ENCODE measurements at places on chromosomes 5 and 9. TPM values are rescaled to one million over a fixed set of nuclear protein-coding genes. Genes with fewer than 3 reads are reported as not detected.
A peak's percentile ranks its signal among the peaks of the same experiment; 100 is the strongest.

GRCh38 chr9:99127356-99128132 is 22.6 kb downstream of the TGFBR1 start:
- peak; percentile 32 for DNase-seq

DNA sequence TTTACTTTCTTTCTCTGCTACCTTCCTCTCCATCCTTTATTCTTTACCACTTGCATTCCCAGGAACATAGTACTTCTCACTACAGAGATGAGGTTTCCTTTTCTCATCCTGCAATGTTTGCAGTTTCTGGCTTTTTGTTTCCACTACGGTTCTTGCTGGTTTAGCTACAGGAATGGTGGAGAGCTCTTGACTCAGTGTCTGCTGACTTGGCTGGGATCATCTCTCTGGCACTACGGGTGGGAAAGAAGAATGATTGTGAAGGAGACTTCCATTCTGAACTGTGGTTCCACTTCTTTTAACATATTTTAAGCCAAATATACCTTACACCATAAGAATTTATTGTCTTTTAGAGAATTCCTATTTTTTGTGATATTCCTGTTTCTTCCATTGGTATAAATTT is 65.1 kb downstream of the NREP start:
- no peak for DNase-seq

GRCh38 chr9:72972636-72973035 is 19.8 kb upstream of the ALDH1A1 start:
- DNase-seq = no peak

DNA sequence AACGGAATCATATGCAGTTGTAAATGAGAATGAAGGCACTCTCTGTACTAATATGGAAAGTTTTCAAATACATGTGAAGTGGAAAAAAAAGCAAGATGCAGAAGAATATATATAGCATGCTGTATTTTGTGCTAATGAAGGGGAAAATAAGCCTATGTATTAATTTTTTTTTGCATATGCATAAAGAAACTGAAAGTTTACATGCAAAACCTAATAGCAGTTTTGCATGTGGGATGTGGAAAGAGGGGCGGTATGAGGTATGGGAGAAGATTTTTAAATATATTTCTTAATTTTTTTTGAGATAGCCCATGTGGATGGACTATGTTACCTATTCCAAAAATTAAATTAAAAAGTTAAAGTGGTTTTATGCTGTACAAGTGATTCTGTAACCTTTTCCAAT is 83.7 kb upstream of the IL12B start:
- DNase-seq = no peak

FOXD4L5 gene
- 0.09 TPM for polyA plus RNA-seq
